H4 (cell line): ENCODE measurements at places on chromosomes 1 and 21.
A peak's percentile ranks its signal among the peaks of the same experiment; 100 is the strongest.

- peak; percentile 27 for DNase-seq
Observed at GRCh38 chr1:120178799-120179756, 2.8 kb upstream of the SEC22B start.

- DNase-seq, result no peak
Observed at GRCh38 chr1:212397171-212397570, 17.5 kb downstream of the PACC1 start.

GRCh38 chr1:67650061-67650460 lies 34.9 kb upstream of the GADD45A start:
- DNase-seq, result no peak

- DNase-seq, result no peak
Observed at GRCh38 chr1:222896630-222897526, 82.0 kb downstream of the DISP1 start.

- DNase-seq, result no peak
Observed at GRCh38 chr1:34759503-34760357, at the start of gene GJB4. Gene GJB4, plus strand, starts transcription at chr1:34759740. Its CDS starts 1,515 bp downstream, at chr1:34761255.

DNA sequence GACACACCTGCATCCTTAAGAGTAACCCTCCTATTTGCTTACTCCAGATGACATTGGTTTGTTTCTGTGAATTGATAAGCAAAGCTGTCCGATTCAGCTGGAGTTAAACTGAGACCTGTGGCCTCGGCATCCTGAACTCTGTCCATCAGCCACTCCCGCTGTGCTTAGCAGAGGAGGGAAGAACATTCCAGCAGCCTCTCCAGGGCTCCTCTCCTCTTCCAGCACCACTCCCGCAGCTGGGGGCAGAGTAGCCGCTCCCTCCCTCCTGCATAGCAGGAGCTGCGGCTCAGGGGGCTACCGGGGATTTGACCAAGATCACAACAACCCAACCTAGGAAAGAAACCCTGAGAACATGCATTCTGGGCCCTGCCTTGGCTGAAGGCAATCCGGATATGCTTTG lies 8.8 kb downstream of the LRRC38 start:
- DNase-seq, result no peak

- DNase-seq, result no peak
Observed at GRCh38 chr1:168892931-168893330, 163.9 kb upstream of the DPT start.

DNA sequence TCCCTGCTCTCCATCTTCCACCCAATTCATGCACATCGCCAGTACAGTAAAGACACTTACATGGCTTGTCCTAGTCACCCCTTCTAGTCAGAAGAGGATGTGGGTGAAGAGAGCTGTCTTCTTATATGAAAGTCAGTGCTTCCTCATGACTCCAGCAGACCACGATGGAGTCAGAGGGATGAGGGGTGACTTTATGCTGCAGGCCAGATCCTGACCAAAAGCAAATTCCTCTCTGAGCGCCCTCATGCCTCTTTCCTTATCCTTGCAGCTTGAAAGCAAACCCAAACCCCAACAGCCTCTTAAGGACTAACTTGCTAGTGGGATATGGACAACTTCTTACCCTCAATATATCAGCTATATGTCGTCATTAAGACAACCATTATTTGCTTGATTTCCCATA lies 348.2 kb upstream of the DUSP10 start:
- DNase-seq, result no peak

DNA sequence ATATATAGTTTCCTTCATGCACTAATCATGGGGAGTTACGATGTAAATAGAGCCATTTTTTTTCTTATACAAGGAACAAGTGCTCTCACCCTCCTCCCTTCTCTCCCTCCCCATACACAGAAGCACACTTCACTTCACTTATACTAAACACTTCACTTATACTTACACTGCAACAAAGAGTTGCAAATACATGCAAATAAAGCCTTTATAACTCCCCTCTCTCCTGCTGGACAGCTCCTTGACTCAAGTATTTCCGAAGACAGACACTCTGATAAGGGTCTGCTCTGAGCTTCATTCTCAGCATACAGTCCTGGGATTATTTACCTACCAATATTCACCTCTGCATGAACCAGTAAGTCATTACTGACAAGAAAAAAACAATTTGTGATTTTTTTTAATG lies 35.6 kb upstream of the ERG start:
- DNase-seq, result no peak

DNA sequence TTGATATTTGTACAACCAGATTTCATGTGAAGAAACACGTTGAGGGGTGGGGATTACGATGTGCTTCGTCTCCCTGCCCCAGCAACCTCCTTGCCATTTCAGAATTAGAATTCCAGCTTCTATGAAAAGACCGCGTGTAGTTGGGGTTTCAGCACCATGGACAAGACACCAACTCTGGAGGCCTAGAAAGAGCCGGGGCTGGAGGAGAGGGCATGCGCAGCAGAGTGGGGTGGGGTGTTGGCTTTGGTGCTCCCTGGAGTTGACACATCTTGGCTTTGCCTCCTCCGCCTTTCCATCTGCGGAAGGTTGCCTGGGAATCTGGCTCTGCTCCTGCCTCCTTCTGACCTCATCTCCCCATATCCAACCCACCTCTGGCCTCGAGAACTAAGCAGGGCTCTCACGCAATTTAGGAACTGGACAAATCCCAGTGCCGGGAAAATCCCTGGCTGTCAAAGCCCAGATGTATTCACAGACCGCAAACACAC lies 11.8 kb downstream of the HTR6 start:
- DNase-seq, result peak; percentile 25

DNA sequence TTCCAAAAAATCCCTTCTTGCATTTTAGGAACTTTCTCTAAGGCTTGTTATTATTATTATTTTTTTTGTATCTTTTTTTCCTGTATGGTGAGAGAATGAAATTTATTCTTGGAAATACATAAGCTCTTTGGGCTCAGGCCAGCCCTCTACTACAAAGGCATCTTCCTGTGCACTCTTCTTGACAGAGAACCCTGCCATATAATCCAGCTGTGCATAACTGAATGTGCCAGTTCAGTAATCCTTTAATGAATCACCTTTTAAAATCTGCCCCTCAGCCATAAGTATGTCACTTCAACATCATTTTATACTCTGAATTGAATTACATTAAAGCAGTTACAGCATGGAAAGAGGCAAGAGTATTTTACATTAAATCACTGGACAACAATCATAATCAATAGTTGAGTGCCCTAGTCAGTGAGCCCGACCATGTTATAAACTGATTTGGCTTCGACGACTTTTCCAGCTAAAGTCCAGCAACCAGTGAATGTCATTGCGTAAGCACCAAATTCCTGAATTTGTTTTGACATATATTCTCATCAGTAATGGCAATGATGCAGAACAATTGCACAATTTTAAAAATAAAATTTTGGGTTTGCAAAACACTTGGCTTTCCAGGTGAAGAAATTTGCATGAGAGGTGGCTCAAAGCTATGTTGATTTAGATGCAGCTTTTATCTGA lies 59.2 kb upstream of the KCNK2 start:
- no peak for DNase-seq

DNA sequence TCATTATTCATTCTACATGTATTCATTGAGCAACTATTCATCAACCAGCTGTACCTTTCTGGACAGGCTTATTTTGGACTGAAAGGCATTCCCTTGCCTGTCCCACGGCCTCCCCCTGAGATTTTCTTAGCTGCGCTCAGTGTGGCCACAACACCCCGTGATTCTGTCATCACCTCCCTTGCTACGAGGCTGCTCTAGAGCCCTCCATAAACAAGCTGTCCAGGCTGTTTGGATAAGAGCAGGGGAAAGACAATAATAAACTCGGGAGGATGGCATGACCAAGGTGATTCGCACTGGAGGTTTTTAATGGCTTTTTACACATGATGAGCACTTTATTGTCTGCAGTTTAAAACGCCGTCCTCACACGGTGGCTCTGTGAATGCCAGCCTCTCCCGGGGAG lies 139.7 kb downstream of the ROR1 start:
- DNase-seq, result no peak

GRCh38 chr1:16719571-16720350 lies 20.6 kb upstream of the RNU1-4 start:
- DNase-seq, result no peak

- DNase-seq, result no peak
Observed at GRCh38 chr21:40208206-40208947, 341.1 kb downstream of the PCP4 start.

DNA sequence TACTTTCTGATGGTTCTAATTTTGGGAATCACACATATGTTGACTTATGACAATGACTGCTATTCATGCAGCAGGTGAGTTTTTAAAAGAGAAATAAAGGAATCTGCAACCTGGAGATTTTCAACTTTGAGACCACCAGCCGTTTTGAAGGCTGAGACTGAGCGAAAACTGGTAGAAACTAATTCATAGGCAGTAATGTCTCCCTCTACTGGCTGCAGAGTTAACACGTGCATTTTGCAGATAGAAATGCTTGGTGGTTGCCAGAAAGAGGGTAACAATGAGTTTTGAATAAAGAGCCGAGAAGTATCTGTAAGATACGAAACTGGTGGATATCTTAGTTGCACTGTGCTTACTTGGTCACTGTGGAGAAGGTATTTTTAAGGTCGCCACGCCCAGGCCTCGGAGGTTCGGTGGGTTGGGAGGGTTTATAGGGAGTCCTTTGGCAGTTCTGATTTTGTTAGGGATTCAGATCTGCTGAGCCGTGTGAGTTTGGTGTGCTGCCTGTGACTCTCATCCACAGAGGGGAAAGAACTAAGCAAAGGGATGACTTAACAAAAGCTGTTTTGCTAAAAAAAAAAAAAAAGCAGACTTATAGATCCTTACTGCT lies 83.0 kb downstream of the RYR2 start:
- DNase-seq, result no peak

GRCh38 chr1:109595531-109595930 lies 23.9 kb downstream of the GNAT2 start:
- no peak for DNase-seq

GRCh38 chr1:63976006-63976405 lies 202.2 kb downstream of the ROR1 start:
- no peak for DNase-seq

- DNase-seq, result peak; percentile 29
Observed at GRCh38 chr1:162627662-162628296, 4.5 kb upstream of the DDR2 start.

GRCh38 chr1:27527890-27528817 lies 38.2 kb upstream of the WASF2 start:
- no peak for DNase-seq

DNA sequence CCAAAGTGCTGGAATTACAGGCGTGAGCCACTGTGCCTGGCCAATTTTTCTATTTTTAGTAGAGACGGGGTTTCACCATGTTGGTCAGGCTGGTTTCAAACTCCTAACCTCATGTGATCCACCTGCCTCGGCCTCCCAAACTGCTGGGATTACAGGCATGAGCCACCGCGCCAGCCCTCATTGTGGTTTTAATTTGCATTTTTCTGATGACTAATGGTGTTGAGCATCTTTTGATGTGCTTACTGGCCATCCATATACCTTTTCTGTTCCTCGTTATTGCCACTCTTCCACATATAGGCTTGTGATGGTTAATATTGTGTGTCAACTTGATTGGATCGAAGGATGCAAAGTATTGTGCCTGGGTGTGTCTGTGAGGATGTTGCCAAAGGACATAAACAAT lies 17.4 kb upstream of the ENAH start:
- peak; percentile 22 for DNase-seq

GRCh38 chr1:6033986-6034749 lies 11.5 kb upstream of the KCNAB2 start:
- no peak for DNase-seq

DNA sequence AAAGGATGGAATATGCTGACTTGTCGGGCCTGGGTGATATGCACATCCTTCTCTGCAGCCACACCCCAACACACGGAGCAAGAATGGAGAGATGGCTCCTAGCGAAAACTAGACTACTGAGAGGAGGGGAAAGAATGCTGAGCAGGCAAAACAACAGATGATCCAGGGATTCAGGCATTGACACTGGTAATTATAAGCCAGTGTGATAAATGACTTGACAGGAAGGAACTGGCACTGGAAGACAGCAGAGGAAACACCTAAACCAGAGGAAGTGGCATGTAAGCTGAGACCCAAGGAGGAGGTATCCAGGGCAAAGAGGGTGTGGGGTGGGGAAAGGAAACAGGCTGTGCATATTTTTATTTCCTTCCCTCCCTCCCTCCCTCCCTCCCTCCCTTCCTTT lies 31.7 kb upstream of the KHDRBS1 start:
- no peak for DNase-seq

- no peak for DNase-seq
Observed at GRCh38 chr21:45756029-45756428, 112.5 kb downstream of the PCBP3 start.

DNA sequence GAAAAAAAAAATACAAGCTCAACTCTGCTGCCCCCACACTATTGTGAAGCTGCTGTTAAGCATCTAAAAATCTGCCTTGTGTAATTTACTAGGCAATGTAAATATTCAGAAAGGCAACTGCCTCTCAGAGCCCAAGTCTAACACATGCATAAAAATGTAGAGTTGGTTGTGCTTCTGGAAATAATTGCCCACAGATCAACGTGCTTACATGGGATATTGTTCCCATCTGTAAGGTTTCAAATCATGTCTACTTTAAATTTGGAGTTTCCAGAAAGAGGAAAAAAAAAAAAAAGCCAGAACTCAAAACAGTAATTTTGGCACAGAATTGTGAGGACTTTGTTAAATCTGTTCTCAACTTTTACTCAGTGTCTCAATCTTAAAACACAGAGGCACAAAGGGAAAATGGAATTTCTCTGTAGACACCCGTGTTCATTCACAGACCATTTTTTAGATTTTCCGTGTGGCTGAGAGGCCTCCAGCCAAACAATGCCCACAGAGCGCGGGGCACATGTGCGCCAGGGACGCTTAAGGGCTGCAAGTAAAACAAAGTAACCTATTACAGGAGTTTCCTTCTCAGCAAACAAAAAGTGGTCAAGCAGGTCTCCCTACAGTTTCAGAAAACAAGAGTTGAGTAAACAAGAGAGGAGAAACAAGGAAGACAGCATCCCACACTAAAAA lies 115.5 kb downstream of the RERE start:
- peak; percentile 27 for DNase-seq

DNA sequence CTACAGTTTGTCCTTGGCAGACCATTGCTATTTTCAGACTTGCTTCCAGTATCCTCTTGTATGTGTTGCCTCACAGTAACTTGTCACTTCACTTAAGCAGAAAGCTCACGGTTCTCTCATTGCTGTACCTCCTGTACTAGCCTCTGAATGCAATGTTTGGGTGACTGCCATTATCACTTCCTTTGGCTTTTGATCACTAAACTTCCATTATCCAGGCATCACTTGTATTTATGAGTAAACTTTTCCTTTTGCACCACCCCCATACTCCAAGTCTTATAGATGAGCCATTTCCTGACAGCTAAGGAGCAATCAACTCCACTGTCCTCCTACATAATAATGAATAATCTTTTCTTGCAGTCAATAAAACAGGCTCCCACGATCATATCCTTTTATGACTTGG lies 255.3 kb downstream of the PDE4B start:
- no peak for DNase-seq

- DNase-seq, result peak; percentile 15
Observed at GRCh38 chr1:212293579-212293978, 8.4 kb downstream of the PPP2R5A start.

- DNase-seq, result peak; percentile 56
Observed at GRCh38 chr1:86846164-86846647, 67.7 kb downstream of the SELENOF start.

DNA sequence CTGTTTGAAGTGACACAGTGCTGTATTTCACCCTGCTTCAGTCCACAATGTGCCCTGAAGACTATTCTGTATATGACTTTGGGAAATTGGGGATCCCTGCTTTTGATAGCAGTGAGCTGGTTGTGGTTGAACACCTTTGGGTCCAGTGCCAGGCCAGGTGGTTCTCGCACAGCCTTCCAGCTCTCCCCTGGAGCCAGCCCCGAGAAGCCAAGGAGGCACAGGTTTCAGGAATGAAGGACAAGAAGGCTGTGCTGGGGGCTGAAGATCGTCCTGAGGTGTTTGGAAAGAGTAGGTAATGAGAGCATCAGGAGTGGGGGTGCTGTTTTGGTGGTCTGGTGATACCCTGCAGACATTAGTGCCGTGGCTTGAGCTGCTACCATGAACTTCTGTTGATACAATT lies 131.4 kb upstream of the COL6A1 start:
- DNase-seq, result no peak
